ENCODE measurements at places on chromosomes 3 and 15. TPM values are rescaled to one million over a fixed set of nuclear protein-coding genes. Genes with fewer than 3 reads are reported as not detected.

- no peak overlapping the region for H3K27ac ChIP-seq
- no peaks in the 10 kb centered on the region for H3K4me1 ChIP-seq
- peaks cover 11% of the 10 kb centered on the region for H3K36me3 ChIP-seq
- H3K4me3 ChIP-seq, result no peak overlapping the region
- no peak for DNase-seq
- H3K27me3 ChIP-seq, result peaks cover 1% of the 10 kb centered on the region
Observed at GRCh38 chr3:15453501-15453900, 26.1 kb downstream of the EAF1 start.

GRCh38 chr3:136197159-136197793, 1.1 kb upstream of the MSL2 start:
- peaks cover 23% of the 10 kb centered on the region for H3K4me1 ChIP-seq
- H3K27me3 ChIP-seq, result peaks cover 13% of the 10 kb centered on the region
- peaks cover 5% of the 10 kb centered on the region for H3K36me3 ChIP-seq
- peak overlapping the region; percentile 99 for H3K27ac ChIP-seq
- no peak for DNase-seq

- no peaks in the 10 kb centered on the region for H3K27me3 ChIP-seq
- no peak overlapping the region for H3K27ac ChIP-seq
- H3K4me1 ChIP-seq, result peaks cover 4% of the 10 kb centered on the region
- H3K4me3 ChIP-seq, result no peak overlapping the region
Observed at GRCh38 chr3:53949541-53949940, 57.9 kb upstream of the SELENOK start.

DNA sequence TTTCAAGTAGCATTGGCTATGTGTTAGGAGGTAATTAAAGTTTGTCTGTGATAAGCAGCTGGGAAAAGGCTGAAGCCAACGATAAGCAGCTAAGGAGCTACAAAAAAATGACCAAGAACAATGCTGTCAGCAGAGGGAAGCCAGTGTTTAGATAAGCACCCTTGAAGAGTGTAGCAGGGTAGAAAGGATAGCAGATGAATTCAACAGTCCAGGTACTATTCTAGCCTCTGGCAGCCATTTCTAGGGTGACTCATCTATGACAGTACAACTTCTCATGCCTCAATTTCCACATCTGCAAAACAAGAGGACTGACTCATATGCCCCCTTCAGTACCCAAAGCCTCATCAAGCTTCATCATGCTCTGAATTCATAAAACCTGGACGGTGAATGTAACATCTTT, 617.6 kb upstream of the UBE2E2 start:
- no peak overlapping the region for H3K27ac ChIP-seq
- H3K4me3 ChIP-seq, result no peak overlapping the region
- no peaks in the 10 kb centered on the region for H3K27me3 ChIP-seq
- peaks cover 6% of the 10 kb centered on the region for H3K4me1 ChIP-seq
- H3K36me3 ChIP-seq, result no peaks in the 10 kb centered on the region

DNA sequence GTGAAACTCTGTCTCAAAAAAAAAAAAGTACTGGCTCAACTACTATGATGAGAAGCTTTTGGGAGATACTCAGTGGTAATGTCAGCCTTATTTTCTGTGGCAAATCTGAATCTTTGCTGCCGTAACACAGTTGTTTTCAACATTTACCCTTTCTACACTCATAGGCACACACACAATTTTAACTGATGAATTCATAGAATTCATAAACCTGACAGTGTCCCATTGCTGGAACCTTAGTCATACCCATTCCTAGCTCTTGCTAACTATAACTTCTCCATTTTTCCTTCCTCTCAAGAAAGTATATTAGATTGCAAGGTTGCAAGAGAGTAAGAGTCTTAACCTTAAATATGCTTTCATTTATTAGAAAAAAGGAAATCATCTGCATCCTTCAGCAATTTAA, 496.6 kb downstream of the FHIT start:
- peaks cover 3% of the 10 kb centered on the region for H3K27me3 ChIP-seq
- no peak overlapping the region for H3K27ac ChIP-seq
- H3K4me3 ChIP-seq, result no peak overlapping the region
- H3K36me3 ChIP-seq, result peaks cover 12% of the 10 kb centered on the region

- peaks cover 18% of the 10 kb centered on the region for H3K27me3 ChIP-seq
- H3K36me3 ChIP-seq, result no peaks in the 10 kb centered on the region
- no peak overlapping the region for H3K4me3 ChIP-seq
- H3K27ac ChIP-seq, result no peak overlapping the region
- DNase-seq, result no peak
Observed at GRCh38 chr3:50150863-50151686, 4.0 kb upstream of the SEMA3F start.

DNA sequence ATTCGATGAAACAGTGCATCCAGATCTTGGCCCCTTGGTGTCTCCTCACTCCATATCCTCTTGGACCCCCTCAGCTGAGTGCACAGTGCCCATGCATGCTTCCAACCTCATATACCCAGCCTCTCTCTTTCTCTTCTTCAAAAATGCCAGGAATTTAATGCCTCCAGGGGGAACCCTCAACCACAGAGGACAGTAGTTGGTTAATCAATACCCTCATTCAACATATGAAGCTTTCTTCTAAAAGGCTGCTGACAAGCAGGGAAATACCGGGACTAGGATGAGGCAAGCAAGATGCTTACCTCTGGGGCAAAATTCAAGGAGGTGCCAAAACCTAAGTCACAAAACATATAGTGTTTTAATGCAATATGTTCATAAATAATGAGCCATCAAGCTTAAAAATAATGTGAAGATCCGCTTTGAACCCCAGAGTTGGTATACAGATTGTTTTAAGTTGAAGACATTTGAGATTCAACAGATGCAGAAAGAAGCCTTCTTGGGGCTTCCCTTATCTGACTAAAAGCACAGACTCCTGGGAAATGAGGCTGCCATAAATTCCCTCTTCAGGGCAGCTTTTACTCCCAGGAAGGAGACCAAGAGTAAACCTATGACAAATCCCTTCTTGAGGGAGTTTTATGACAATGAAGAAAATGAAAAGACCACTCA, 48.2 kb upstream of the FHIT start:
- no peak overlapping the region for H3K27ac ChIP-seq
- H3K36me3 ChIP-seq, result no peaks in the 10 kb centered on the region
- no peak for DNase-seq
- H3K4me1 ChIP-seq, result no peaks in the 10 kb centered on the region
- no peaks in the 10 kb centered on the region for H3K27me3 ChIP-seq

- no peak overlapping the region for H3K4me3 ChIP-seq
- H3K27me3 ChIP-seq, result no peaks in the 10 kb centered on the region
- H3K4me1 ChIP-seq, result peaks cover 5% of the 10 kb centered on the region
- H3K27ac ChIP-seq, result no peak overlapping the region
Observed at GRCh38 chr3:58051196-58051595, 43.0 kb downstream of the FLNB start.

GRCh38 chr3:160081958-160082533, 93.4 kb downstream of the IL12A start:
- H3K36me3 ChIP-seq, result peaks cover 4% of the 10 kb centered on the region
- no peaks in the 10 kb centered on the region for H3K27me3 ChIP-seq
- no peaks in the 10 kb centered on the region for H3K4me1 ChIP-seq
- DNase-seq, result no peak

- H3K4me3 ChIP-seq, result no peak overlapping the region
- peaks cover 26% of the 10 kb centered on the region for H3K36me3 ChIP-seq
- DNase-seq, result no peak
Observed at GRCh38 chr15:31178705-31179104, 77.2 kb upstream of the TRPM1 start.

- DNase-seq, result no peak
- H3K36me3 ChIP-seq, result peaks cover 10% of the 10 kb centered on the region
- H3K4me1 ChIP-seq, result no peaks in the 10 kb centered on the region
- H3K4me3 ChIP-seq, result no peak overlapping the region
- no peak overlapping the region for H3K27ac ChIP-seq
Observed at GRCh38 chr15:83496766-83497165, 49.6 kb downstream of the SH3GL3 start.

GRCh38 chr3:100416863-100417262, 15.5 kb downstream of the LNP1 start:
- H3K27ac ChIP-seq, result no peak overlapping the region
- H3K36me3 ChIP-seq, result no peaks in the 10 kb centered on the region
- H3K4me1 ChIP-seq, result peaks cover 4% of the 10 kb centered on the region
- H3K27me3 ChIP-seq, result no peaks in the 10 kb centered on the region
- no peak for DNase-seq
- H3K4me3 ChIP-seq, result no peak overlapping the region

- DNase-seq, result no peak
- H3K4me1 ChIP-seq, result no peaks in the 10 kb centered on the region
- H3K27ac ChIP-seq, result no peak overlapping the region
- peaks cover 2% of the 10 kb centered on the region for H3K27me3 ChIP-seq
- H3K4me3 ChIP-seq, result no peak overlapping the region
Observed at GRCh38 chr15:65845826-65846519, 23.3 kb upstream of the RAB11A start.

DNA sequence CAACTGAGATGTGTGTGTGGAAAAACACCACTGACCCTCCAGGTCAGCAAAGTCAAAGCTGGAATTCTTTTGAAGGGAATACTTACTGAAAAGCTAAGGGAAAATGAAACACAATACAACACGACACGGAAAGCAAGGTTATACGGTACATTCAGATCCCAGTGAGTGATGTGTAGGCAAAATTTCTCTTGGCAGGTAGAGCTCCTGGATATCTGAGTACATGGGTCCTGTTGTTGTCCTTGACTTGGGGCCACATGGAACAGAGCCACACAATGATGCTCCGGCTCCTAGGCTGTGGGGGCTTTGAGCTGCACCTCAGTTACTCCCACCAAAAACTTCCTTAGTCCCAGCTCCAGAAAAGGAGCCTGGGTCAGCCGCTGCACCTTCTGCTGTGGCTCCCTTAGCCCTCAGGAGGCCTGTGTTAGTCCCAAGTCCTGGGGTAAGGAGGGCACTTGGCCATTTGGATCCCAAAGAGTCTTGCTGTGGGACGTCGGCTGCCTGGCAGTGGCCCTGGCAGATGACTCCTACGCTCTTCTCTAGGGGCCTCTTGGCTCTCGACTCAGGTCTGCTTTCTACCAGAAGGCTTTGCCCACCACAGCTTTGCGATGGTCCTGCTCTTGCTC, 95.6 kb downstream of the ADCY5 start:
- H3K4me1 ChIP-seq, result peaks cover 3% of the 10 kb centered on the region
- no peak overlapping the region for H3K4me3 ChIP-seq
- no peak overlapping the region for H3K27ac ChIP-seq
- H3K27me3 ChIP-seq, result peaks cover 16% of the 10 kb centered on the region
- DNase-seq, result no peak
- H3K36me3 ChIP-seq, result peaks cover 17% of the 10 kb centered on the region

DNA sequence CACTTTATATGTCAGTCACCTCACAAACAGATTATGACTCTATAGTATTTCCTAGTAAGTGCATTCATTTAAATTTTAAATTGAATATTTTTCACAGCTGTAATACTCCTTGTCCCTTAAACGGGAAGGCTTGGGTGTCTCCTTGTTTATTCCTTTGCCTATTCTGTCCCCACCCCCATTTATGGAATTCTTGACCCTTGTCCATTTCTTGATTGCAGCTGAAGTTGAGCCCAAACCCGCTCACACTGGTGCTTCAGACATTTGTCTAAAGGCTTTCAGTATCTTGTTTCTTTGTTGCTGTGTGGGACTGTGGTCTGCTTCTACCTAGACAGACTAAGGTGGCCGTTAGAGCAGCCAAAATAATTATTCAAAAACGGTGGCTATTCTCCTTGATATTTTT, 449.7 kb downstream of the FOXP1 start:
- no peak overlapping the region for H3K27ac ChIP-seq
- no peak overlapping the region for H3K4me3 ChIP-seq
- no peaks in the 10 kb centered on the region for H3K36me3 ChIP-seq
- DNase-seq, result no peak
- no peaks in the 10 kb centered on the region for H3K27me3 ChIP-seq
- peaks cover 27% of the 10 kb centered on the region for H3K4me1 ChIP-seq

DNA sequence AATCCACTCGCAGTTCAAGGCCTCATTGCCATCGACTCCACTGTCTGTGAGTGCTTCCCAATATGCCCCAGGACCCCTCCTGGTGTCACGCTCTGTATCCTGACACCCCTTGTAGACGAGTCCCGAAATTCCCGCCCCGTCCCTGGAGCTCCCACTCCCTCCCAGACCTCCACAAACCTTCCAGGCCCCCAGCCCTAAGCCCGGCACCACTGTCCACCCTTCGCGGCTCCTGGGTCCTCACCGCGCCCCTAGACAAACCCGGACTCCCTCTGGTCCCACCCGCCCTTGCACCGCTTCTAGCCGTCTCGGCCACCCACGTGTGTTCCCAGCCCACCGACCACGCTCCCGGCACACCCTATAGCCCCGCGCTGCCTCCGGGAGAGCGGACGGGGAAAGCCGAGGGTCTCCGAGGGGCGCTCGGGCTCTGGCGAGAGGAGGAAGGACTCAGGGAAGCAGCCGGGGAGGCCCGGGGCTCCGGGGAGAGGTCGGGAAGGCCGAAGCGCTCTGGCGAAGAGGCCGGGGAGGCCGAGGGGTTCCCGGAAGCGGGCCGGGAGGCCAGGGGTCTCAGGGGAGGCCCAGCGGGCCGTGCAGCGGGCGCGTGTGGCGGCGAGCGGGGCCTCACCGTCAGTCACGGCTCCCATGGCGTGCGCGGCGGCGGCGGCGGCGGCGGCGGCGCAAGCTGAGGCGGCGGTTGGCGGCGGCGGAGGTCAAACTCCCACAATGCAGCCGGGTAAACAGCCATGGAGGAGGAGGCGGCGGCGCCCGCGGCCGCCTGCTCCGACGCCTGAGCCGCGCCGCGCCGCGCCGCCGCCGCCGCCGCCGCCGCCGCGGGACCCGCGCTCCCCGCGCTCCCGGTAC, at the start of the genes ATXN7 and THOC7:
Gene ATXN7, plus strand, starts transcription at position 718 of the 858 bp plus-strand sequence. CDS start 48,732 bp downstream, outside the sequence.
Gene THOC7, minus strand, starts transcription at position 656 of the 858 bp plus-strand sequence. Its CDS starts 15 bp downstream, at position 641.
- peak within 1 kb of the TSS; percentile 88 for H3K27ac ChIP-seq
- peaks cover 10% of the 10 kb centered on the region for H3K4me1 ChIP-seq
- H3K27me3 ChIP-seq, result peaks cover 8% of the 10 kb centered on the region
- H3K4me3 ChIP-seq, result peak within 1 kb of the TSS; percentile 89

- H3K4me1 ChIP-seq, result peaks cover 53% of the 10 kb centered on the region
- peaks cover 4% of the 10 kb centered on the region for H3K27me3 ChIP-seq
- peaks cover 4% of the 10 kb centered on the region for H3K36me3 ChIP-seq
Observed at GRCh38 chr15:28913171-28913765, 27.5 kb downstream of the APBA2 start.

DNA sequence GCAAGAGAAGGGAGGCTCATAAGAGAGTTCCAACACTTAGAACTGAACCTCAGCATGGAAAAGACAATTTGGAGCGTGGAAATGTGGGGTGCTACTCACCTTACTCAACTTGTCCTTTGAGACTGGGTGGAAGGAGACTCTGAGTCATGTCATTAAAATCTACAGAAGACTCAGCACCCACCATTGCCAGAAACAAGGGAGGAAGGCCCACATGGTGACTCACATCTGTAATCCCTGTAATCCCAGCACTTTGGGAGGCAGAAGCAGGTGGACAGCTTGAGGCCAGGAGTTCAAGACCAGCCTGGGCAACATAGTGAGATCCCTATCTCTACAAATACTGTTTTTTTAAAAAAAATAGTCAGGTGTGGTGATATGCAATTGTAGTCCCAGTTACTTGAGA, 161.9 kb upstream of the UBE3A start:
- no peak overlapping the region for H3K4me3 ChIP-seq
- peaks cover 5% of the 10 kb centered on the region for H3K4me1 ChIP-seq
- H3K27me3 ChIP-seq, result peaks cover 9% of the 10 kb centered on the region

- H3K27me3 ChIP-seq, result peaks cover 11% of the 10 kb centered on the region
- DNase-seq, result no peak
- no peaks in the 10 kb centered on the region for H3K4me1 ChIP-seq
- no peak overlapping the region for H3K4me3 ChIP-seq
- H3K36me3 ChIP-seq, result peaks cover 4% of the 10 kb centered on the region
- no peak overlapping the region for H3K27ac ChIP-seq
Observed at GRCh38 chr3:38118421-38119247, 18.3 kb downstream of the ACAA1 start.

GOLGA8R gene
- not detected for total RNA-seq

GPR15 gene
- not detected for total RNA-seq

AQR gene
- 36.8 TPM for total RNA-seq

TAGLN3 gene
- 819 TPM for total RNA-seq

CCDC13 gene
- total RNA-seq, result 1.0 TPM

GOLGA6L7 gene
- total RNA-seq, result not detected

SIN3A gene
- 45.4 TPM for total RNA-seq

GUCA1C gene
- total RNA-seq, result not detected

SLITRK3 gene
- not detected for total RNA-seq

FBXO40 gene
- total RNA-seq, result not detected

CYB561D2 gene
- total RNA-seq, result 12.6 TPM

GOLGA8T gene
- total RNA-seq, result not detected

CD276 gene
- total RNA-seq, result 192 TPM
